Spinal cord (tissue), 10 donors: ENCODE measurements at places on chromosomes 6 and 20.
A peak's percentile ranks its signal among the peaks of the same experiment; 100 is the strongest.

GRCh38 chr20:324177-325044, 941 bp upstream of the SOX12 start:
- DNase-seq: peak; percentile 79

- peak; percentile 81 for DNase-seq
Measured at GRCh38 chr6:122730775-122731386, 48.6 kb upstream of the FABP7 start.

GRCh38 chr20:64238851-64239387, 16.6 kb upstream of the PCMTD2 start:
- no peak for DNase-seq

DNA sequence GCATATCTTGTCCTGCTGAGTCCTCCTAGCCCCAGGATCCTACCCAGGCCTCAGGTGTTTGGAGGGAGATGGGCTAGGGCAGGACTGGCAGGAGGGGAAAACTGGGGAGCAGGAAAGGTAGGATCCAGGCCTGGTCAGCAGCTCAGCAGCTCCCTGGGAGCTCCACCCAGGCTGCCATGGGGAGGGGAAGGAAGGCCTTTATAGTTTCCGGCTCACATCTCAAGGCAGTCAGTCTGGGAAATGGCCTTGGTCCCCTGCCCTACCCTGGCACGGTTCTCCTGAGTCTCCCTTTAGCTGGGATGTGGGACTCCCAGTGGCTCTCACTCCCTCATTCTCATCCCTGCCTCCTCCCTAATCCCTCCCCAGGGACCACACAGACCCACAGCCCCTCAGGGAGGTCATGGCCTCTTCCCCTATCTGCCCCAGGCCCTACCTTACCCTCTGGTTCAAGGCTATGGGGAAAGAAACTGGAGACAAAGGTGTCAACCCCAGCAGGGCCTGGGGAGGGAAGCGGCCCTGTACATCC, 1.6 kb downstream of the SLC44A4 start:
- no peak for DNase-seq

GRCh38 chr6:4349323-4349722, 213.9 kb upstream of the ECI2 start:
- no peak for DNase-seq
